ENCODE measurements at places on chromosomes 7 and 10.

DNA sequence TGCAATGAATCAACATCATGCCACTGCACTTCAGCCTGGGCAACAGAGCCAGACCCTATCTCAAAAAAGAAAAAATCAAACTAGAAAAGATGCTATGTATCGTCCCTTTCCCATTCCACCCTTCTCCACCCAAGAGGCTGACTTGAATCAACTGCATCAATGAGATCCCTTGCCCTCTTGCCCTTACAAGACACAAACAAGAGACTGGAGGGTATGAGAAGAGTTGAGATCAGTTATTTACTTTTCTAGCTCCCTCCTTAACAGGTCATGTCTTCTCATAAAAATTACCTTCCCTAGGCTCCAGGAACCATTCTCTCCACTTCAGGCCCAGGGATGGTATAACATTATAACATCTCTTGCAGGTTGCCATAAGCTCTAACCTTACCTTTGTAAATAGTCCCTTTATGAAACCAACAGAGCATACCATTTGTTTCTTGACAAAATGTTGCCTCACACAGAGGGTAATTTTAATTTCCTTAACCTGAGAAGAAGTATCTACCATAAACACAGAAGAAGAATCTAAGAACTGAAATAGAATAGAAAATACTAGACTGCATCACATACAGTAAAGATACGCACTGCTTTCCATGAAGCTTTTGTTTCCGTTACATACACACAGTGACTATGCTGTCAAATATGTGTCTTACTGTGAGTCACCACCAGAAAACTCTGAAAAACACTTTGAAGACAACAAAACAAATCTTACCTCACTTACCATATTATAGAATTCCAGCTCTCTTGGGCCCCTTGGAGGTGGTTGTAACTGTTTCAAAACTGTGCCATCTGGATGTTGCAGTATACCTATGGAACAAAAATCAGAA is 30.5 kb downstream of the IPMK start:
- no peak for DNase-seq

DNA sequence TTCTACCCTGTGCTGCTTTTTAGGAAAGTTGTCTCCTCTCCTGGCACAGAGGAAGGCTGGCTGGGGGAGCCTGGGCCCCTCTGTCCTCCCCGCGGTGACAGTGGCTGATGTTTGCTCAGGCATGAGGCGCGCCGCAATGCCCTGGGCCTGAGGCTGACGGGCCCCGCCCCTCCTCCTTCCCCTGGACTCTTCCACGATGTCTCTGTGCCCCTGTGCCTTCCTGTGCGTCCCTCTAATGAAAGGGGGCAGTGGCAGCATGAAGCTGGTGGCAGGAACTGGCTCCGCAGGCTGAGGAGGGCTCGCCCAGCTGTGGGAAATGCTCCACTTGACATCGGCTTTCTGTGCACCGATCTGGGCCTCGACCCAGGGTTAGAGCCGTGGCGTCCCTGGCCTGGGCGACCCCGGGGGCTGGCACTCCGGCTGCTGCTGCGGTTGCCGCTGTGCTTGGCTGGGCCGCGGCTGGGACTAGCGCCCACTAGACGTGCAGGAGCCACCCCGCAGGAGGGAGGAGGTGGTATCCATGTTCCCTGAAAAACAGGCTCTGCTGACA is 67.9 kb downstream of the ZNF680 start:
- DNase-seq, result no peak

DNA sequence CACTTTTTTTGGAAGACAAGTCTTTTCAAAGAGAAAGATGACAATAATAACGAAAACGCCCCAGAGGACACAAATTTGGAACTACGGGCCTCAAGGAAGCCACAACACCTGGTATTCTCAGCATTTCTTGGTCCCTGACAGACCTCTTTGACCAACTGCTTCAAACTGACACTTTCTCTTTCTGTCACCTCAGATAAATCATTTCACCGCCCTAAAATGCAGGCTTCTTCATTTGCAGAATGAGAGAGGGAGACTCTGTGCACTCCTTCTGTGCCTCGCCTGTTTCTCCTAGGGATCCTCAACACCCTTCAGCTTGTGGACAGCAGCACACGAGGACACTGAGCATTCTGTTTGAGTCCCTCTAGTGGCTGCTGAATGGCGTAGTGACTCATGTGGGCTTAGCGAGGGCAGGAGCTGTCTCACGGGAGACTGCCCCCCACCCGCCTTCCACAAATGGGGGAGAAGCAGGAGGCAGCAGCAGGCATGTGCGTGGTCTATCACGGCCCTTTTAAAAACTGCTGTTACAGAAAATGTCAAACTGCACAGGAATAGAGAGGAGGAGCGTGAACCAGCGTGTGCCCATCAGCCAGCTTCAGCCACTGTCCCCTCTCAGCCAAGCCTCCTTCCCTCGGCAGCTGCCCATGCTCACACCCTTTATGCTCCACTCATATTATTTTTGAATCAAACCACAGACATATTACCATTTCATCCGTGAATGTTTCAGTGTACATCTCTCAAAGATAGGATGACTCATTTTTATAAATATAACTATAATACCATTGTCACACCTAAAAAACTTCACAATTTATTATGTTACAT is 41.4 kb downstream of the GSDME start:
- DNase-seq, result no peak

DNA sequence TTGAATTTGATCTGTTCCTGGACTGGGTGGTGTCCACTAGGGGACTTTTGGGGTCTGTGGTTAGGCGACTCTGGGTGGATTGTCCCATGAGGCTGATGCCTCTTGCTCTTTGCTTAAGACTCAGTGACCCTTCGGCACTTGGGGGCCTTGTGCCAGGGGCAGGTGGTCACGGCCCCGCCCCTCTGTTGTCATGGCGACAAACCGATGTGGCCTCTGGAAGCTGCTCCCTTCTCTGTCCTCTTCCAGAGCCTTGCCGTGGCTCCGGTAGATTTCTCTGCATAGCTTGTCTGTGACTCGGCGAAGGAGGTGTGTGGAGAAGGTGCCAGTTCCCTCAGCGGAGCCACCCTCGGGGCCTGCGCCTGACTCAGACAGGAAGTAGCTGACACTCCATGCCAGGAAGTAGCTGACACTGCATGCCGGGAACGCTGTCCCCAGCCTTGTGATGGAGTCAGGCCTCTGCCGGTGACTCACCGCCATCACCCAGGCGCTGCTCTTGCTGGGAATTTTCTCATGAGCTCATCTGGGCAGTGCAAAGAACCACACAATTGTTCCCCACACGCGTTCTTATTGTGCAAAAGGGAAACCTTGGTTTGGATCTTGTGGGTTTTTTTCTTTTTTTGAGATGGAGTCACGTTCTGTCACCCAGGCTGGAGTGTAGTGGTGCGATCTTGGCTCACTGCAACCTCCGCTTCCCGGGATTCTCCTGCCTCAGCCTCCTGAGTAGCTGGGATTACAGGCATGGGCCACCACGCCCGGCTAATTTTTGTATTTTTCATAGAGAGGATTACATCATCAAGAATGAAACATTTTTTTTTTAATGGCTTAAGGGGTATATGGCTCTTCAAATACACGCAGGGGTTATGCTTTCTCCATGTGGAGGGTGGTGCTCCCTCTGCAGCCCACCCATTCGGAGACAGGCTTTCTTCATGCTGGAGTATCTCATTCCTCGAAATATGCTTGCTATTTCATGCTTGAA is 72.6 kb downstream of the PFKFB3 start:
- DNase-seq, result peak; percentile 73

GRCh38 chr7:136533732-136534131 is 334.7 kb upstream of the CHRM2 start:
- no peak for DNase-seq

GRCh38 chr7:117411539-117411938 is 15.8 kb downstream of the ASZ1 start:
- DNase-seq, result no peak

DNA sequence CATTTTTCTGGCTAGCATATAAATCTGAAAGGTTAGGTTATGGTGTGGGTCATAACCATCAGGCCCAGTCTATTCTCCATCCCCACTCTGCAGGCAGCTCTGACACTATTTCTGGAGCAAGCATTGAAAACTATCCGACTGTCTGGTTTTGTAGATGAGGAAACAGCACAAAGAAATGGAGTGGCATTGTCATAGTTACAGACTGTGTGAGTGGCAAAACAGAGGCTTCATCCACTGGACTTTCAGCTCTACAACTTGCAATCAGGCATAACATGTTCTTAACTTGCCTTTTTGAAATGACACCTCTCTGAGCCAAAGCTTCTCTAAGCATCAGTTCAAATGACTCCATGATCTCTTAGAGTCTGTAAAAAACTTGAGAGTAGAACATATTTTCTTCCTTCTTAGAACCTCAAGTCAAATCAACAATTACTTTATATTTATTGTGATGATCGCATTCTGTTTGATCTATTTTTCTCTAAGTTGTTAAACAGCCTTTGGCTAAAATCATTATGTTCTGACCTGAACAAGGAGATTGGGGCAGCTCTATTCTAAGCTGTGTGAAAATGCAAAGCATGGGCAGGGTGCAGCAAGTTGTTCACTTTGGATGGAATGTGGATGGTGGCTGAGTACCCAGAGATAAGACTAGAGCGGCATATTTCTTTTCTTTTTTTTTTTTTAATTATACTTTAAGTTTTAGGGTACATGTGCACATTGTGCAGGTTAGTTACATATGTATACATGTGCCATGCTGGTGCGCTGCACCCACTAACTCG is 68.5 kb downstream of the LRRC4 start:
- no peak for DNase-seq

GRCh38 chr7:13293264-13294002 is 606.0 kb downstream of the ARL4A start:
- no peak for DNase-seq

DNA sequence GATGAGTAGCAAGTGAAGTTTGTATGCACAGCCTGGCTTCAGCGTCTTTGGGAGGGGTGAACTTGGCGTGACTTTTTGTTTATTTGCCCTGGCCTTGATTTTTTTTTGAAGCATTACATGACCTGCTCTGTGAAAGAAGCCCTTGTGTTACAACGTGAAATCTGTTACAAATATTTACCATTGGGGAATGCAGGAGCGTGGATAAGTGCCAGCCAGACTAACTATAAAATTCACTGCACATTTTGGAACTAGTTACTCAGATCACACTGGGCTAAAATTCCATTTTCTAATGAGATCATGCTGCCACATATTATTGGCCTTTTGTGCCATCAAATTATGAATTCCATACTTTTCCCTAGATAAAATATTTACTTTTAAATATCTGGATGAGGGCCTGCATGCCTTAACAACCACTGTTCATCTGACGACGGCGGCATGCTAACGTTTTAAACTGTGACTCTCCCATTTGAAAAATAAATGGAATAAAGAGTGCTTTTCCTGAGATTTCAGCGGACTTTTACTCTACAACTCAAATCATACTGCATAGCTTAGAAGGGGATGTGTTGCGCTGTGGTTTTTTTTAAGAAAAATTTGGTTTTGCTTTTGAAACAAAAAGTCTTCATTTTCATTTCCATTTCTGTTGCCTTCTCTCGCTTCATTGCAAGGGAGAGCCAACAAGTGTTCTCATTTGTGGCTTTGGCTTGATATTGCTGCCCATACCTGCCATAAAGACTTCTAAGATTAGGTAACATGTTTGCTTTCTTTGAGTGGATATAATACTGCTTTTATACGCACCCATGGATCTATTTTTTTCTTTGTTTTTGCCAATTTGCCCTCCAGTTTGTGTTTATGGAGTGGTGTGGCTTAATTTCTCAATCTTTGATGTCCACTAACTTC is 352.2 kb downstream of the TFEC start:
- no peak for DNase-seq

DNA sequence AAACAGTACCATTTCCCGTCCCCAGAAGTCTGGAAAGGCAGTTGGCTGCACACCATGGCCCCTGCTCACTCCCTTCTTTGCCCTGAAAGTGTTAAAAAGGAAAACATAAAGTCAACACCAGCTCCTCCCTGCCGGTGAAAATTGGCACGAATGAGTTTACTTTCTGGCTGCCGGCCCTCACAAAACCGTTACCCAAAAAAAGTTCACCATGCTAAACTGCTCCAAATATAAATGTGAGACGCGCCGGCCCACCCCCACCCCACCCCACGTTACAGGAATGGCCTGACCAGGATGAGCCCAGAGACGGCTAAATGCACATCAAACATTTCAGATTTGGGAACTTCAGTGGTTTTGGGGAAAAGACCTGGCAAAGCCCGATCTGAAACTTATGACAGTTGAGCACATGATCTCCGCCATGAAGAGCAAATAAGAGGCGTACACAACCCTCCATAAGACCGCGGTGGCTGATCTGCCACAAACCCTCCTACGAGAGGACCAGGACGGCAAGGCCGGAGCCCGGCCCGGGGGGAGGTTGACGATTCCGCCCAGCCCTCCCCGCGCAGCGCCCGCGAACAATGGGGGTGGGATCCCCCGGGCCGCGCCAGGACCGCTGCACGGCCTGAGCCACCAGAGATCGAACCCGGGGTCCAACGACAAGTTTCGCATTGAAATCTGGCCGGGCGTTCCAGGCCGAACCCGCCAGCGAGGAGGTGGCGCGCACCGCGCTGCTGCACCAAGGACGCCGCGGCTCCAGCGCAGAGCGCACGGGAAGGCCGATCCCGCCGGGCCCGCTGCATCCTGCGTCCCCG is 952 bp downstream of the DIP2C start:
- DNase-seq, result no peak

DNA sequence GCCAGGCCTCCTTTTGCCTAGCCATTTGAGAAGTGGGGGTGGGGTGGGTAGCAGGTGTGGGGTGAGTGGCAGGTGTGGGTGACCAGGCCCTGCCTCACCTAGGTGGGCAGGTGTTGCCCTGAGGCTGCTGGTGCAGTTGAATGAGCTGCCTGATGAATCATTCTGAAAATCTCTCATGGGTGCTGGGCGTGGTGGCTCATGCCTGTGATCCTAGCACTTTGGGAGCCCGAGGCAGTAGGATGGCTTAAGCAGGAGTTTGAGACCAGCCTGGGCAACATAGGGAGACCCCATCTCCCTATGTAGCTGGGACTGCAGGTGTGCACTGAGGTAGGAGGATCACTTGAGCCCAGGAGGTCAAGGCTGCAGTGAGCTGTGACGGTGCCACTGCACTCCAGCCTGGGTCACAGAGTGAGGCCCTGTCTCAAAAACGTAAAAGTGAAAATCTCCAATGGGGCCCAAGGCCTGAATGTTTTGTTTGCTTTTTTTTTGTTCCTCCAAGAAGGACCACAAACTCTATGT is 17.7 kb downstream of the TSPAN14 start:
- no peak for DNase-seq

DNA sequence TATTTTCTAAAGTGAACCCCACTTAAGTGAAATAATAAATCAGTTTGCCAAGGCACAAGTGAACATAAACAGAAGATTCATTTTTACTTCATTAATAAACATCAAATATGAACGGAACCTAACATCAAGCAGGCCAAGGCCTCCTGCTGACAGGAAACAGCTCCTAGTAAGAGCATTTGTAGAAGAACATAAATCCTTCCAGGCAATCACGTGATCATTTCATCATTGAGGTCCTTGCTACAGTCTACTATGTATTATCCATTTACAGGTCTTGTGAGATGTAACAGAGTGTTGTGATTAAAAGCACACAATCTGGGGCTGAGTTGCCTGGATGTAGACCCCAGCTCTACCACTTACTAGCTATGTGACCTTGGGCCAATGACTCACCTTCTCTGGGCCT is 70.6 kb downstream of the CALD1 start:
- no peak for DNase-seq

- DNase-seq, result no peak
Measured at GRCh38 chr10:130834170-130834569, 477.4 kb downstream of the TCERG1L start.

GRCh38 chr7:17339139-17339538 is 40.7 kb downstream of the AHR start:
- no peak for DNase-seq

Measured in stimulated activated CD4-positive, alpha-beta T cell treated with anti-CD3 and anti-CD28 coated beads, TNF-alpha, amount 100 ng/mL, for 24 hours (primary cell).